ENCODE measurements at places on chromosomes 7 and 10. TPM values are rescaled to one million over a fixed set of nuclear protein-coding genes. Genes with fewer than 3 reads are reported as not detected.

Gene NHLRC2
- total RNA-seq = 12.8 TPM

Gene NAT16
- total RNA-seq = not detected

Gene AGBL3
- 0.64 TPM for total RNA-seq

Gene SPDYE9
- not detected for total RNA-seq

Gene ADRA2A
- total RNA-seq = not detected

Gene IL6
- 23.1 TPM for total RNA-seq

Gene IGFBP3
- 133 TPM for total RNA-seq

Gene ELN
- total RNA-seq = not detected

Gene MYPN
- not detected for total RNA-seq

Gene PALD1
- total RNA-seq = 0.21 TPM

Gene MEIG1
- total RNA-seq = not detected

Gene SLC26A5
- not detected for total RNA-seq

Gene ALOX5
- total RNA-seq = 4.8 TPM

Gene HOXA5
- total RNA-seq = 0.43 TPM

Gene NEUROG3
- total RNA-seq = not detected

Gene GHITM
- 241 TPM for total RNA-seq

Gene SH2D4B
- under 0.01 TPM for total RNA-seq

Gene ADAM12
- total RNA-seq = not detected

Gene PLAU
- total RNA-seq = 837 TPM

Gene C7orf57
- 0.21 TPM for total RNA-seq

Gene UTF1
- total RNA-seq = not detected

Measured in tracheal epithelial cell (primary cell).